NCI-H1105 treated with DMSO at 0.1 percent for 48 hours (cell line): ENCODE measurements at places on chromosomes 16 and 17.

DNA sequence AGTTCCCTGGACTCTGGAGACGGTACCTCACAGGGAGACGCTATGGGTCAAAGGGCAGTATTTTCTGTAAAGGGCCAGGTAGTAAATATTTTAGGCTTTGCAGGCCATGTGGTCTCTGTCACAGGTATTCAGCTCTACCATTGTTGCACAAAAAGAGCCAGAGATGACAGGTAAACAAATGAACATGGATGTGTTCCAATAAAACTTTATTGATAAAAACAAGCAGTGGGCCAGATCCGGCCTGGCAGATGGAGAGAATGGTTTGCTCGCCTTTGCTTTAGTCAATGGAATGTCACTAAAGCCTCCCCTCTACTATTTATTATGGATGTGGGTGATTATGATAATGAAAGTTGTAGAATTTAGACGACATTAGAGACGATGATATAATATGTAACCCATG lies 8.9 kb upstream of the SLC5A11 start:
- no peak for DNase-seq

GRCh38 chr17:43671031-43671692 lies 9.4 kb upstream of the MEOX1 start:
- peak; percentile 90 for DNase-seq

DNA sequence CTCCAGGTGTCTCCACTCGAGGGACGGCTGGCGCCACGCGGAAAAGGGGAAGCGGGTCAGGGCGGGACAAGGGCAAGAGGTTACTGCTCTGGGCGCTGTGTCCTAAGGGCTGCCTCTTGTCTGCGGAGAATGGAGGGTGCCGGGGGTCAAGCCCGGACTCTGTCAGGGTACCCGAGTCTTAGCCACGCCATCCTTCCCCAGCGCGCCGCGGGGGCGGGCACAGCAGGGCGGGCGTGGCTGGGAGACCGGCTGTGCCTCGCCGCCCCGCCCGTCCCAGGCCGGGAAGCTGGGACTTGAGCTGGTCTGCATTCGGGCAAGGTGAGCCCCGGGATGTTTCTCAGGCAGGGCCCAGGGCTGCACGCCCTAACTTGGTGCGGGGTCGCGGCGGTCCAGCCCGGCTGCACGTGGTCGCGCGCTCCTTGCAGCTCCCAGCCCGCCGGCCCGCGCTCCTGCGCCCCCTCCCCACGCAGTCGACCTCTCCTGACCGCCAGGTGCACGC lies 6.2 kb upstream of the ACTG1 start:
- DNase-seq, result no peak

GRCh38 chr17:36911001-36911400 lies 26.3 kb upstream of the LHX1 start:
- no peak for DNase-seq

DNA sequence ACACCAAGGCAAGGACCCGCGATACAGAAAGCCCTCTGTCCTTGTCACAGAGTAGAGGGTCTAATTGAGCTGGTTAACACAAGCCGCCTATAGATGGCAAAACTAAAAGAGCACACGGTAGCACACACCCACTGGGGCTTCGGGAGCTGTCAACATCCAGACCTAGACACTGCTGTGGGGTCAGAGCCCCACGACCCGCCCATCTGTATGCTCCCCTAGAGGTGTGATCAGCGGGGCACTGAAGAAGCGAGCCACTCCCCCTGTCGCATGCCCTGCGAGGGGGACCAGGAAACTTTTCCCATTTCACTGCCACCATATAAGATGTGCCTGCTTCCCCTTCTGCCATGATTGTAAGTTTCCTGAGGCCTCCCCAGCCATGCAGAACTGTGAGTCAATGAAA lies 1255.8 kb upstream of the CDH8 start:
- DNase-seq, result no peak

- no peak for DNase-seq
Observed at GRCh38 chr17:80970044-80970761, 21.4 kb upstream of the CHMP6 start.

DNA sequence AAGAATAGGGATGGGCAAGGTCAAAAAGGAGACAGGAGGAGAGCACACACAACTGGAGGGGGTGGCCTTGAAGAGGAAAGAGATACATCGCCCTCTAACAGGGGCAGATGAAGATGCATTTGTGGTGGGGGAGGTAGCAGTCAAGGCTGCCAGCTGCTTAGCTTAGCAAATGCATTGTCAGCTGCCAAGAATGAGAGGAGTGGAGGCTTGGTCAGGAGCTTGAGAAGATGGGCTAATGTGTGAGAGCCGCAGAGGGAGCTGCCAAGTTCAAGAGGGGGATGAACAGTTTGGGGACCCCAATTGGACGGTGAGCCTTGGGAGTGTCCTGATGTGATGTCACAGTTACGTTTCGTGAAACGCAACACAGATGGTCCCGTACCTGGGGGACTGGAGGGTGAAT lies 28.9 kb upstream of the GNA13 start:
- no peak for DNase-seq

DNA sequence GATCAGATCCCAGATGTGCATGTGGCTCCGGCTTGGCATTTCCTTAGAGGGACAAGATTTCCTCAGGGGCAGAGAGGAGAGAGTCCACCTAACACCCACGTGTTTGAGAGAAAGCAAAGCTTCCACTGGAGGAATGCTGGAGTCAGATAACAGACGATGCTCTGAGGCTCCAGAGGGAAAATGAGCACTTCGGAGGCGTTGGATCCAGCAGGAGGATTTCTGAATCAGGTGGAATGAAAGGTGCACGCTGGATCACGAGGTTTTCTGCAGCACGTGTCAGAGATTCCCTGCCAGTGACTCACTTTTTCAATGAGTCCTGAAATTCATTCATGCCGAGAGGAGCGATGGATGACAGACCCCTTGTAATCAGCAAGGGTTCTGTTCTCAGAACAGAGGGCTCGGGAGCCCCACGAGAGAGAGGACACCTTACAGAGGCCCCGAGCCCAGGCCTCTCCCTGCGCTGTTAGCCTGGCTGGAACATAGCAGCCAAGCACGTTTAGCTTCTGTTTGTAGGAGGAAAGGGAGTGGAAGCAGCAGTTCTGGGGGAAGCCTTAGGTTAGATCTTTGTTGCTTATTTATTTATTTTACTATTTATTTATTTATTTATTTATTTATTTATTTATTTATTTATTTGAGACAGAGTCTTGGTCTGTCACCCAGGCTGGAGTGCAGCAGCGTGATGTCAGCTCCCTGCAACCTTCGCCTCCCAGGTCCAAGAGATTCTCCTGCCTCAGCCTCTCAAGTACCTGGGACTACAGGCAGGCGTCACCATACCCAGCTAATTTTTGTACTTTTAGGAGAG lies 49.3 kb upstream of the JPH3 start:
- DNase-seq, result no peak

GRCh38 chr16:22250522-22250921 lies 44.4 kb downstream of the EEF2K start:
- no peak for DNase-seq

DNA sequence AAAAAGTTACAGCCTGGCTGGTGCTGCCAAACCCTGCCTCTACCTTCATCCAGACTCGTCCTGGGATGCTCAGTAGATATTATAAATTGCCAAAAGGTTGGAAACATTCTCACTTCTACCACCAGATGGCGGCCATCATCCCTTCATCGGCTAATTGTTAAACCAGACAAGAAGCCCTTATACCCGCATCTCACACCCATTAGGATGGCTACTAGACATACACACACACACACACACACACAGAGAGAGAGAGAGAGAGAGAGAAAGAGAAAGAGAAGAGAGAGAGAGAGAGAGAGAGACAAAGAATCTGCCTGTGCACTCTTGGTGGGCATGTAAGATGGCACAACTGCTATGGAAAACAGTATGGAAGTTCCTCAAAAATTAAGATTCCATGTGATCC lies 15.0 kb upstream of the SCIMP start:
- peak; percentile 82 for DNase-seq

DNA sequence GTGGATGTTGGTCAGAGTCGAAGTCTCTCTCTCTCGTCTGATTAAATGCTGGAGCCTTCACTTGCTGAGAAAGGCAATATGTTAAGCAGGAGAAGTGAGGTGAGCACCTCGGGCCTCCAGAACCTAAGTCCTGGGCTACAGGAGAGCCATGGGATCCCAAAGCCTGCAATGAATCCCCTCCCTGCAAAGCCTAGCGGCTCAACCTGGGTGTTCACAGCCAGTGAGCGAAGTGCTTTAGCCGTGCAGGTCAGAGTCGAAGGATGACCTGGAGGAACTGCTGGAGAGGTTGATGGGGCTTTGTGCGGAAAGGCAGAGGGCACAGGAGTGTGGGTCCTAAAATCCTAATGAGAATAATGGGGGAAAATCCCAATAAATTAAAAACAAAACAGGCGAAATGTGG lies 267.8 kb downstream of the ENGASE start:
- DNase-seq, result no peak

DNA sequence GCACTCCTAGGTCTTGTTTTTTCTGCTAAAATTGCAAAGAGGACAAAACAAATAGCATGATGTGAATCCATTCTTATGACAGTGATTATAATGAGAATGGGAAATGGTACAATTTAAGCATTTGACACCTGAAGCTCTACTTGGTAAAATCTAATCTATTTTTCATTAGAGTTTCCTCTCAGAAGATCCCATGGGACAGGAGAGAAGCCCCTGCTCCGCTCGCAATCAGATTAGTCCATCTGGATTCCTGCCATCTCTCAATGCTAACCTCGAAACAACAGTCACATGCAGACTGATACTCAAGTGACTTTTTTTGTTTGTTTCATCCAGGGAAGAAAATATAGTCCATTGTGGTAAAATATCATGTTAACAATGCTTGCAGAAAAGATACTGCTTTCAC lies 107.4 kb upstream of the TOM1L1 start:
- DNase-seq, result no peak

GRCh38 chr16:58462089-58462488 lies 37.9 kb upstream of the NDRG4 start:
- no peak for DNase-seq

DNA sequence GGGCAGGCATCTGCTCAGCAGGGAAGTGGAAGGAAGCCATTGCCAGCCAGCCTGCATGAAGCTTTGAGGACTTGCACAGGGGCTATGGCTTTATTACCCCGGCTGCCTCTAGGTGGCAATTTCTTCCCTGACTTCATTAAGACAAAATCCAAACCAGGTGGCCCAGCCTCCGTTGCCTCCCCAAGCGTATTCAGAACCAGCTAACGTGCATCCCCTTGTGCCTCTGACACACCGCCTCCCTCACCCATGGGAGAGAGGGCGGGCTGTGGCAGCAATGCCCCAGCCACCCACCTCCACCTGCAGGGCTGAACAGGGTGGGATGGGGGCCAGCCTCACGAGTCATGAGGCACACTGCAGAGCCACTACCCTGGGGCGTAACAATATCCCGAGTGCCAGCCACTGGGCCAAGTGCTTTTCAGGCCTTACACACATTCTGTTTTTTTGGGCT lies 6.8 kb downstream of the KIFC3 start:
- peak; percentile 26 for DNase-seq

- DNase-seq, result no peak
Observed at GRCh38 chr16:73126525-73126853, 78.6 kb upstream of the ZFHX3 start.

GRCh38 chr17:1055751-1056645 lies 59.1 kb downstream of the TIMM22 start:
- DNase-seq, result peak; percentile 6

- peak; percentile 50 for DNase-seq
Observed at GRCh38 chr17:76558198-76559095, 18.6 kb downstream of the PRCD start.

DNA sequence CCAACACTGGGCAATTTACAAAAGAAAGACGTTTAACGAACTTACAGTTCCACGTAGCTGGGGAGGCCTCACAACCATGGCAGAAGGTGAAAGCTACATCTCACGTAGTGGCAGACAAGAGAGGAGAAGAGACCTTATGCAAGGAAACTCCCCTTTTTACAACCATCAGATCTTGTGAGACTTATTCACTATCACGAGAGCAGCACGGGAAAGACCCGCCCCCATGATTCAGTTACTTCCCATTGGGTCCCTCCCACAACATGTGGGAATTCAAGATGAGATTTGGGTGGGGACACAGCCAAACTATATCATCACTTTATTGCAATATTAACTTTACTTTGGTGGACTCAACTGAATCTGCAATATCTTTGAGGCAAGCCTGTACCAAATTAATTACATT lies 11.9 kb upstream of the ENGASE start:
- DNase-seq, result no peak

DNA sequence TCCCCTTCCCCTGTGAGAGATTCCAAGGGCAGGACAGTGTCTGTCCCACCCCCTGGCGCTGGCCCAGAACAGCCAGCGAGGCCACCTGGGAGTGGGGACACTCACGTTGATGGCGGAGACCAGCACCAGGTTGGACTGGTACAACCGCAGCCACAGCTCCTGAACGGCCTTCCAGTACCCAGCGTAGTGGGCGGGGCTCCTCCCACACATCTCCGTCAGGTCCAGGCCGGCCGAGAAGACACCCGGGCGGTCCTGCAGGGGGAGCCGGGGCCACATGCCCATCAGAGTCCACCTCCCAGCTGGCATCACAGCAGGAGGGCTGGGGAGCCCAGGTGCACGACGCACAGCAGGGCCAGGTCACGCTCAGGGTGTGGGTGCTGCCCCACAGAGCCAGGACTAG lies 7.1 kb downstream of the ECI1 start:
- no peak for DNase-seq

GRCh38 chr16:4021070-4021779 lies 95.0 kb downstream of the ADCY9 start:
- peak; percentile 86 for DNase-seq

DNA sequence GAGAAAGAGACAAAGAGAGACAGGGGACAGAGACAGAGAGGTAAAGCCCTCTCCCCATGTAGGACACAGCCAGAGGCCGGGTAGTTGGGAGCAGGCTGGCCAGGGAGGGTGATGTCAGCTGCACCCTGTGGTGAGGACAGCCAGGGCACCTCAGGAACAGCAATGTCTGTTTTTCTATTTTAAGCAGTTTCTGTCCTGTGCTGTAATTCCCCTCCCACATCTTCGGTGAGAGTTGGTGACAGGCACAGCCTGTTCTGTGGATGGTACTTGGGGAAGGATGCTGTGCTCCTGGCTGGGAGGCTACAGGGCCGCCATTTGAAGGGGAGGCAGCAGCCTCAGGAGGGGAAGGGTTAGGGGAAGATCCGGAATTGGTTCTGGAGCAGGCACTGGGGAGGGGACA lies 163.5 kb downstream of the SDK2 start:
- no peak for DNase-seq

DNA sequence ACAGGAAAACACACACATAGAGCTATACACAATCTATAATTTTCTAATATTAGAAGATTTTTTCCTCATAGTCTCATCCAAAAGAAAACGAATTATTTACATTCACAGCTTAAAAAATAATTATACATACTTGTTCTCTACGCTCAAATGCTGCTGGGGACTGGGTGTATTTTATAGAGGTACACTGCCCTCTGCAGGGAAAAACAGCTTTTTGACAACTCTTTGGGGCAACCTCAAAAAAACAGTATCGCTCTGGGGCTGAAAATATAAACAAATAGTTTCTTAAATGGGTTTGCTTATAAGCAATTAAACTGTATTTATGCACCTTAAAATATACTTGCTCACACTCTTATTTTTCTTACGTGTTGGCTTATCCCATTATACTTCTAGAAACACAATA lies 261.8 kb upstream of the PSMD7 start:
- peak; percentile 23 for DNase-seq

GRCh38 chr17:65656390-65657250 lies 95.2 kb upstream of the AXIN2 start:
- no peak for DNase-seq

GRCh38 chr17:17205368-17206123 lies 587 bp downstream of the PLD6 start:
- DNase-seq, result peak; percentile 57

GRCh38 chr17:4072487-4073157 lies 70.2 kb downstream of the ZZEF1 start:
- DNase-seq, result no peak
